AG04450 (cell line): ENCODE measurements at places on chromosomes 13 and 19.

GRCh38 chr13:111893607-111894443 is 173.1 kb upstream of the SOX1 start:
- no peak for DNase-seq

GRCh38 chr19:17775245-17775927 is 19.6 kb upstream of the B3GNT3 start:
- DNase-seq = no peak

GRCh38 chr13:73532987-73533510 is 474.2 kb downstream of the KLF5 start:
- DNase-seq = no peak

DNA sequence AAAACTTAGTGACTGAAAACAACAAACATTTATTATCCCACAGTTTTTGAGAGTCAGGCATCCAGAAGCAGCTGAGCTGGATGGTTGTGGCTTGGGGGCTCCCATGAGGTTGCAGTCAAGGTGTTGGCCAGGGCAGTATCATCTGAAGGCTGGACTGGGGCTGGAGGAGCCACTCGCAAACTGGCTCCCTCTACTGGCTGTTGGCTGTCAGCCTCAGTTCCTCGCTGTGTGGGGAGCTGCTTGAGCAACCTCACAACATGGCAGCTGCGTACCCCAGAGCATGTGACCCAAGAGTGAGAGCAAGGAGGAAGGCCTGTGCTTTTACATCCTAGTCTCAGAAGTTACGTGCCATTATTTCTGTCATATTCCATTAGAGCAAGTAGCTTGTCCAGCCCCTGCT is 9.7 kb downstream of the YJU2 start:
- no peak for DNase-seq

DNA sequence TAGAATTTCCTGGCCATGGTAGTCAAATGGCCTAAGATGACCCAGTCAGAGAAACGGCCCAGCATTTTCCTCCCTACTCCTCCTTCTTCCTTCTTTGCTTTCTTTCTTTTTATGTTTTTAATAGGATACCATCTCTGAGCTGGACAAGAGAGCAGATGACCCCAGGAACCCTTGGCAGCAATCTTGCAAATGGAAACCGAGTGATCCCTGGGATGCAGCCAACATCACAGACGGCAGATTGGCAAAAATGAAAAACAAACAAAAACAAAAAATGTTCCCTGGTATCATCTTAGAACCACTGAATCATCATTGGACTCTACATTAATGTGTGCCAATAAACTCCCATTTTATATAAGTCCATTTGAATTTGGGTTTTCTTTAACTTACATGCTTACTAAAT is 424.4 kb downstream of the FGF14 start:
- no peak for DNase-seq

DNA sequence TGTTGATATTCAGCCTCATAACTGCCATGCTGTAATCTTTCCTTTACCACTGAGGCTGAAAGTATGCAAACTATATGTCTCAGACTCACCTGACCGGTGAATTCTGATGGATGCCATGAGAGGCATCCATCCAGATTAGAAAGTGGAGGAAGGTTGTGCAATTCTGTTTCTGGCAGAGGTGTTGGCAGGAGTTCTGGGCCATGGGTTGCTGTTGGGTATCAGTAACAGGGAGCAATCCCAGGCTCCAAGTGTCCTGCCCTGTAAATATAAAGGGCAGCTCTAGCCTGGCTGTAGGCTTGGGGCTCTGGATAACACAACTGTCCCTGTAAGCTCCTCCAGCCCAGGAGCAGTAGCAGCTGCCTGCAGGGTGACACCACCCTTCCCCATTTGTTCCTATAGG is 77.4 kb upstream of the ABCC4 start:
- no peak for DNase-seq

DNA sequence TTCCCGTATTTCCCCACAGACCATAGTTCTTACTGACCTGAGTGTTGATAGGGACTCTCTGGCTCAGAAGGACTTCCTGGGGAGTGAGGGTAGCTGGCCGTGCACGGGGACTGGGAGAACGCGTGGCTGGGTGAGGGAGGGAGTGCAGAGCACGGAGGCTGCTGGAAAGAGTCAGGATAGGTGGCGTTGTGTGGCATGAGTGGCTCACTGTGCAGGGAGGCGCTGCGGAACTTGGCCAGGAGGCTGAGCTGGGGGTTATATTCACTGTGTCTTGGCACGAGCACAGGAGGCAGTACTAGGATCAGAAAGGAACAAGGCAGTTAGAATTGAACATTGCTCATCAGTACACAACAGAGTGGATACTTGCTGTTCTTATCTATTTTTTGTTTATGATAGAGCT is 47.4 kb downstream of the SMAD9 start:
- no peak for DNase-seq

DNA sequence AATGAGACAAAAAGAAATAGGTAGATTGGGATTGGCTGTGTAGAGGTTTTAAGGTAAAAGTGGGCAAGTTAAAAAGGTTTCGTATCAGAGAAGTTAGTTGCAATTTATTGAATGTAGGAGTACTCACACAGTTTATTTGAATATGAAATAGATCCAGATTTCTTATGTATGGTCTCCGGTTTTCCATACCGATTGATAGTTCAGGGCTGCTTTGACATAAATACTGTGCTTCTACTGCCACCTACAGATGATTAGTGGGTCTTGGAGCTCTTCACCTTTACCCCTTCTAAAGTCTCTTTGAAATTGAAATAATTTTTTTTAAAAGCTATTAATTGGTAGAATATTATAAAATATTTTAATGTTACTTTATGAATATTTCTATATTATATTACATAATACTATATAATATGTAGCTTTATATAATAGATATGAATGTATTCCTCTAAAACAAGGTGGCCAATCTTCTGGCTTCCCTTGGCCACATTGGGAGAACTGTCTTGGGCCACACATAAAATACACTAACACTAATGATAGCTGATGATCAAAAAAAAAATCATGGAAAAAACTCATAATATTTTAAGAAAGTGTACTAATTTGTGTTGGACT is 7.7 kb upstream of the GPR18 start:
- DNase-seq = no peak

- no peak for DNase-seq
Observed at GRCh38 chr19:50695251-50696093, 24.1 kb downstream of the SHANK1 start.

GRCh38 chr19:51472607-51473006 is 5.7 kb upstream of the CEACAM18 start:
- no peak for DNase-seq

- DNase-seq = no peak
Observed at GRCh38 chr13:30884543-30884942, 21.5 kb upstream of the MEDAG start.

DNA sequence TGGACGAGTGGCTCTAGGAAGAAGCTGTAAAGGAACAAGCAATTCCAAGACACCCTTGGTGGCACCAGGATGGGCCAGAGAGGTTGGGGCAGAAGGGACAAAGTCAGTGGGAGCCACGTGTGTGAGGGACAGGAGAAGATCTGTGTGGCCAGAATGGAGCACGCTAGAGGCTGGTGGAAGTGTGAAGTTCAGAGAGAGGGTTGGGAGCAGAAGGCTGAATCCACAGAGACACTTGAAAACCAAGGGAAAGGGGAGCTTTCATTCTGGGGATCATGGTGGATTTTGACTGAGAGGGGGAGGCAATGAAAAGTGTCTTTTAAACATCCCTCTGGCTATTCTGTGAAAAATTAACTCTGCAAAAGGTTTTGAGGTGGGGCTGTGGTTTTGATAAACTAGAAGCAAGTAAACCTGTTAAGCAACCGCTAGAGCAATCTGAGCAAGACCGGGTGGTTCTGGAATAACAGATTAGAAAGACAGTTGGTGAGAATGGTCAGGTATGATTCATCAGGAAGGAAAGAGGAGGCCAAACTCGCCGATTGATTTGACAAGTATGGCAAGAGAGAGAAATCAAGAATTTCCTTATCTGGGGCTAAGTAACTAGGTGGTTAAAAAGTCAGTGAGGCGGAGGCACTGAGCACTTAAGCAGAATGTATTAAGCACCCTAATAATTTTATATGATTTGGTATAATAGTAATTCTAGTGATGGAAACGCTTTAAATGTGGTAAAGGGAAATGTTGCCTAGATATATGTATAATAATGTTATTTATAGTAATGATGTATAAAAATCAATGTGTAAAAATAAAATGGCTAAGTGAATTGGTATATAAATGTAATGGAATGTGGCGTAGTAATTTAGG is 140.0 kb downstream of the MYO16 start:
- no peak for DNase-seq

- DNase-seq = no peak
Observed at GRCh38 chr13:92656103-92656502, 570.5 kb upstream of the GPC6 start.
